ENCODE measurements at places on chromosomes 3 and 15.

DNA sequence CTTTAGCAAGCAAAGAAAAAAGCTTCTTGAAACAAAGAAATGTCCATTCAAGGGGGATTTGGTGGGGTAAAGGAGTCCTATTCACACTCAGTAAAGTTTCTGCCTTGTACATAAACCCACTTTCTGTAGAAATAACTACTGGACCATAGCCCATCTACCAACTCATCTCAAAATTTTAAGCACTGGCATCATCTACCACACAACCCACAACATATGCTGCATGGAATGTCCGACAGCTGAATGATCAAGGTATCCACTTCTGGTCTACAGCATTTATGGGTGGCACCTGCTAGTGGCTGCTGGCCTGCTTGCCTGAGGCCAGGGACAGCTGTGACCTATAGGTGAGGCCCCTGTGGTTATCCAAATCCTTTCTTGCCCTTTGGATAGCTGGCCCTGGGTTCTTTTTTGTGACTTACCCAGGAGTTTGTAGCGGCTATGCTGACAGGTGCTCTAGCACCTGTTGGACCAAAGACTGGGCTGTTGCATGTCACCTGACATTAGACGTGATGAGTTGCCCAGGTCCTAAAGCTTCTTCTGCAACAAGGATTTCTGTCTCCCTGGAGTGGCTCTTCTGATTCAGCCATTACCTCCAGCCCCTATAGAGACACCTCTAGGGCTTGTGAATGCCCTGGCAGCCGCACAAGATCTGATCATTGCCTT lies 19.2 kb upstream of the MEF2A start:
- DNase-seq: no peak

DNA sequence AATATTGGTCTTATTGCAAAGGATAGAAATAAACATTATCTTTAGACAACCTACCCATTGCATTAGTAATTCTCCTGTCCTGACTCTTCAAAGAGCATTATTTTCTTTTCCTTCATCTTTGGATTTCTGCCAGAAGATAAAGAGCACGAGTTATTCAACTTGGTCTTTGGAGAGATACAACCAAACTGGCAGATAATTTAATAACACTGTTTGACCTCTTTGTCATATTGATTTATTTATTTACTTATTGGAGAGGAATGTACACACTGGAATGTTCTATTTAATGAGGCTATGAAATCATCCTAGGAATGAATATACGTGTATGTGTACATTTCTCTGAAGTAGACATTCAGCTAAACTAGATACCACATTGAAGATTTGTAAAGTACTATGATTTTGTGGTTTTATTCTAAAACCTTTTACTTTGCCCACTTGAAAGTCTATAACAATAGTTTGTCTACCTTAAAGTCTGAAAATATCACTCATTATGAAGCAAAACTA lies 462.1 kb downstream of the C3orf38 start:
- DNase-seq: no peak

- no peak for DNase-seq
Observed at GRCh38 chr3:182879031-182879611, 85.8 kb downstream of the ATP11B start.

GRCh38 chr3:154967090-154967489 lies 113.0 kb upstream of the MME start:
- no peak for DNase-seq

GRCh38 chr15:89785774-89786140 lies 9.6 kb downstream of the MESP2 start:
- DNase-seq: no peak

GRCh38 chr3:71421820-71422566 lies 161.5 kb downstream of the FOXP1 start:
- no peak for DNase-seq

GRCh38 chr15:86295511-86295910 lies 215.8 kb downstream of the AGBL1 start:
- DNase-seq: no peak

DNA sequence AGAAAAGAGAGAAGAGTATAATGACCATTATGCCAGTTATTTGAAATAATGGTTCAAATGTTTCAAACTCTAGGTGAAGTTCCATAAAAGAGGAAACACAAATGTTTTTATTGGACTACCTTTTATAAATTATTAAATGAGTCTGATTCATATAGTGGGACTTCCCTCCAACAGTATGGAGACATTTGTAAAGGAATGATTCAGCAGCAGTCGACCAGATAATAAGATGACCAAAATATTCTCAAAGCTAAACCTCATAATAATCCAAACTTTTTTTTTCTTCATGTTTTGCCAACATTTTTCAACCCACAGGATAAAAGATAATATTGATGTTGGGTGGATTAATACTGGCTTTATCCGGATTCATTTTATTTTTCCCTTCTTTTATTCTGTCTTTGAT lies 18.8 kb downstream of the TIPARP start:
- no peak for DNase-seq

GRCh38 chr3:139124197-139124596 lies 79.5 kb upstream of the PRR23C start:
- DNase-seq: no peak
